ENCODE measurements at places on chromosomes 6 and 20.

- no peak for DNase-seq
Measured at GRCh38 chr6:87408721-87409155, 966 bp downstream of the CFAP206 start.

DNA sequence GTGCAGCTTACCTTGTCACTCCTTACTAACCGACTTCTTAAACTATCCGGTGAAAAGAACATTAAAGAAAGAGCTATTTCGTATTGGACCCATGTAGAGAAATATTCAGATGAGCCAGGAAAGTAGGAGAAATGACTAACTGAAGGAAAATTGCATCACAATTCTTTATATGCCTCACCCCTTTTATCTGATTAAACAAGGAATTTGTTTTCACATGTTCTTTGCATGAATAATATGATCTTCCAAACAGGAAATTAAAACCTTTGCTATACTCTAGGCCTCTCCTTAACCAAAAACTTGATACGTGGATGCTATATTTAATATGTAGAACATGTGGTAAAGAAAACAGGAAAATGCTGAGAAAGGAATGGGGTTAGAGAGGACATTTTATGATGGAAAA lies 41.9 kb upstream of the LRRC1 start:
- DNase-seq = no peak

GRCh38 chr6:138307352-138307751 lies 70.4 kb upstream of the SMIM28 start:
- DNase-seq = no peak

- peak; percentile 93 for DNase-seq
Measured at GRCh38 chr20:35541783-35542662, at the start of gene ERGIC3. Gene ERGIC3 (plus strand): TSS chr20:35542078. CDS start chr20:35542098, 20 bp downstream.

DNA sequence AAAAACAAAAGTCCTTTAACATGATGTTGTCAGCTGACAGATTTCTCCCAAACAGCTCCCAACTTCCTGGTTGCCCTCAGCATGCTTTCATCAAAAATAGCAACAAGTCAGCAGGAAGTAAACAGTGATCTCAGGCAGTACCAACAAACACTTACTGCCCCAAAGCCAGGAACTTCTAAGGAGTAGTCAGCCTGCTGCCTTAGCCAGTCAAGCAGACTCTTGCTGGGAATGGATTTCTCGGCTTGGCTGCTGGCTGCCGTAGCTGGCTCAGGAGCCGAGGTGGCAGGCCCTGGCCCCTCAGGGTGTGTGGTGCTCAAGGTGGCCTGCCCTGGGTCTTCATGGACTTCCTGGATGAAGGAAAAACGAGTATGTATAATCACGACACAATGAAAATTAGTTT lies 46.6 kb upstream of the EMILIN3 start:
- DNase-seq = no peak

DNA sequence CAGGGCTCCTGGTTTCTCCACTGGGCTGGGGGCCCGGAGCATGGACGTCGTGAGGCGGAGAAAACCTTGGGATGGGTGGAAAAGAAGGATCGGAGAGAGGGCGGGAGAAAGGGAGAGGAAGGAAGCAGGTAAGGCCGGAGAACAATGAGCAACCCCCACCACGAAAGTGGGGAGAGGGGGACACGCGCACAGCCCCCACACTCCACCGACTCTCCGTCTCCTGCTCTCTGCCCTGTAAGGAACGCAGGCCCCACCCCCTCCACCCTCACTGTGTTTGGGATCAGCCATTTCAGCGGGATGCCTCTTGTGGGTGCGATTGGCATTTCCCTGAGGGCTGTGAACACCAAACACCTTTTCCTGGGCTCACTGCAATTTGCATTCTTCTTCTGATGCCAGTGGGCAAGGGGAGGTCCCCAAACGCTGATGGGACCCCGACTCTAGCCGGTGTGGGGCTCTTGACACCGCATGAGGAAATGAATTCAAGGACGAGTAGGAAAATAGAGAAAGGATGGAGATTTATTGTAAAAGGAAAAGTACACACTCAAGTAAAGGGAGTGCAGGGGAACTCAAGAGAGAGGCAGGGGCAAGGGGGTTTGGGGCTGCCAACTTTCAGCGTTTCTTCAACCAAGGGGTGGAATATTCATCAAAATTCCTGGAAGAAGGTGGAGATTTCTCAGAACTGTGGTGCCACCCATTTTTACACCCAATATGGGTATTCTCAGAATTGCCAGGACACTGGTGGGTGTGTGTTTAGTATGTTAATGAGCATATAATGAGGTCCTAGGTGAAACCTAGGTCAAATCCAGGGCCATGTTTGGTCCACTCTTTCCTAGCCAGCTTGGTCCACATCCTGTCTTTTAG lies 13.1 kb upstream of the RAET1L start:
- DNase-seq = no peak

GRCh38 chr6:88698661-88699060 lies 264.8 kb downstream of the RNGTT start:
- no peak for DNase-seq

- no peak for DNase-seq
Measured at GRCh38 chr6:15741405-15741804, 78.6 kb upstream of the DTNBP1 start.
